Stromal cell of bone marrow (primary cell): ENCODE measurements at places on chromosomes 6 and 20.

- DNase-seq, result peak; percentile 77
Observed at GRCh38 chr6:33320315-33321181, 3.0 kb upstream of the ZBTB22 start.

DNA sequence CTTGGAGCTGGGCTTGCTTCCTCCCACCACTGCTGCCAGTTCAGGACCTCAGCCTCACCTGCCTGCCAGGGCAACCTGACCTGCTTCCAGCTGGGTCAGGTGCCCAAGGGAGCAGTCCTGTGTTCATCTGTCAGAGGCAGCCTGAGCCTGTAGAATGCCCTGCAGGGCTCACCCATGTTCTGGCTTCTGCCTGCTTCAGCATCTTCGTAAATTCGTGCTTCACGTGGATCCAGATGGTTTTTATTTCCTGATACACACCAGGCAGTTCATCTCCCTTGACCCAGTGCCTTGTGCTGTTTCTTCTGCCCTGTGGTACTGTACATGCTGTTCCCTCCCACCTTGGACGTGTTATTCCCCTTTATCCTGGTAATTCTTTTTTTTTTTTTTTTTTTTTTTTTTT lies 50.2 kb downstream of the ARID1B start:
- DNase-seq, result no peak

- DNase-seq, result no peak
Observed at GRCh38 chr6:136890194-136890839, 31.8 kb upstream of the SLC35D3 start.

GRCh38 chr6:65700561-65700960 lies 6.5 kb downstream of the EYS start:
- DNase-seq, result no peak

- DNase-seq, result no peak
Observed at GRCh38 chr20:18728165-18728869, 85.3 kb upstream of the SCP2D1 start.

- no peak for DNase-seq
Observed at GRCh38 chr6:145276756-145277155, 458.6 kb downstream of the EPM2A start.

DNA sequence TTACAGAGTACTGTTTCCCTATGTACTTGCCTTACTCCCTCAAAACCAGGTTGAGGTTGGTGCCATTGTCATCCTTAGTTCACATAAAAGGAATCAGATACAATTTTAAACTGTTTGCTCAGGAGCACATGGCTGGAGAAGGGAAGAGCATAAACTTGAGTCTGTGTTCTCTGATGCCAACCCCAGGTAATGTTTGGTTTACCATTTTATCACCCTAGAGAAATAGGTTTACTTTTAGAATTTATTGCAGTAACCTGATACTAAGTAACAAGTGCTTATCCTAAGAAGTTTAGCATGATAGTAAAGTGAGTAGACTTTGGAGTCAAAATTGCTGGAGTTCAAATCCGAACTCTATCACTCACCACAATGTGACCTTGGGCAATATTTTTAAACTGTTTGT lies 86.3 kb downstream of the RFPL4B start:
- DNase-seq, result no peak

DNA sequence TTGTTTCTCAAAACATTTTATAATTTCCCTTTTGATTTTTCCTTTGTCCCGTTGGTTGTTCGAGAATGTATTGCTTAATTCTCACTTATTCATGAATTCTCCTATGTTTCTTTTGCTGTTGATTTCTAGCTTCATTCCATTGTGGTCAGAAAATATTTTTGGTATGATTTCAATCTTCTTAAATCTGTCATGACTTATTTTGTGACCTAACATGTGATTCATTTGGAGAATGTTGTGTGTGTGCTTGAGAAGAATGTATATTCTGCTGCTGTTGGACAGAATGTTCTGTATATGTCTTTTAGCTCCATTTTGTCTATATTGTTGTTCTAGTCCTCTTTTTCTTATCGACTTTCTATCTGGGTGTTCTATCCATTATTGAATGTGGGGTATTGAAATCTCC lies 286.2 kb upstream of the RNF217 start:
- peak; percentile 40 for DNase-seq

- peak; percentile 70 for DNase-seq
Observed at GRCh38 chr6:108592371-108593337, 31.9 kb downstream of the FOXO3 start.

DNA sequence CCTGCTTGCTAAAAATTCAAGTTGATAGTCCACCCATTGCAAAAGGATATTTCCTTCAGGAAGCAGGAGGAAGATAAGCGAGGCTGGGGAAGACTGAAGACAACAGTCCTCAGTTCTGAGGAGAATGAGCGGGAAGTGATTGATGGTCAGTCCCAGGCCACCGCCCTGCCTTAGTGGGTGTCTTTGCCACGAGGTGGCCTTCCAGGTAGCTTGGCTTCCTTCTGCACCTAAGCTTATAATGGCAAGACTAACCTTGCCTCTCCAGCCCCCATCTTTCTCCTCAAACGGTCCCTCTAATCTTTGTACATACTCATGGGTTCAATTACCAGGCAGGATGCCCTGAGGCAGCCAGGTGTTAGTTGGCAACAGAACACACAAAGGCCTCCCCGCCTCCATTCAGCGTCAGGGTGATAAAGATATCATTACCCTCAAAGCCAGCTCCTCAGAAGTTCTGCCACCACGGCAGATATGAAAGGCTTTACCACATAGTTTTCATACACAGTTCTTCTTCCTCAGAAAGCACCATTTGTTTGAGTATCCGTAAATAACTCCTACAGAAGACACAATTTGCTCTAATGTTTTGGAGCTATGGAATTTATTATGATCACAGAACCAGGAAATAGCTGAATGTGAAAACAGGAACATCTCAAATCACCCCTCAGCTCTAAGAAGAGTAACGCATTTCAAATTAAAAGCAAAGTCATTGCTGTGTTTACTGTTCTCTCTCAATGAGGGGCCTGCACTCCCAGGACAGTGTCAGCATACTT lies 249.4 kb downstream of the ATXN1 start:
- DNase-seq, result no peak

GRCh38 chr6:41967312-41968287 lies 26.0 kb upstream of the CCND3 start:
- DNase-seq, result no peak

DNA sequence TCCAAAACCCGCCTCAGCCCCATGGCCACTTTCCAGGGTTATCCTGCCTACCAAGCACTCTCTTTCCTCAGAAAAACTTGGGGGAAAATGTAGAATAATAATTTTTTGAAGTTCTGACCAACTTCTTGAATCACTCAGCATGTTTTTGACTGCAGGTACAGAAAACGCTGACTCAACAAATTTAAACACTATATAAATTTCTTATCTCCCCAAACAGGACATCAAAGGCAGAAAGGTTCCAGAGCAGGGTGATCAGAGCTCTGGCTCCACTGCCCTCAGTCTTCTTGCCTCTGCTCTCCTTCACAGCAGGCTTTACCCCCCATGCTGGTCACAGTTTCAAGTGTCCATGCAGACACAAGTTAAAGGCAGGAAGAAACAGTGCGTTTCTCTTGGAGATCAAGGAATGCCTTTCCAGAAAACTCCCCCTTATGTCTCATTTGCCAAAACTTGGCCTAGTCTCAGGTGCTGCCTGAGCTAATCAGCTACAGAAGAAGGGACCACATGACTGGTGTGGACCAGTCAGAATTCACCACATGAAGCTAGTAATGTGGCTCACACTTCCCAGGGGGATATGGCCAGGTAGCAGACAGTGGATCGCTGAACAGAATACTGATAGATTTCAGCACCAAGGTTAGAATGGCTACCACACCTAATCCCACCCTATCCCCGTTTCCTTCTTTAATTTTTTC lies 24.4 kb upstream of the SLC17A3 start:
- DNase-seq, result no peak

DNA sequence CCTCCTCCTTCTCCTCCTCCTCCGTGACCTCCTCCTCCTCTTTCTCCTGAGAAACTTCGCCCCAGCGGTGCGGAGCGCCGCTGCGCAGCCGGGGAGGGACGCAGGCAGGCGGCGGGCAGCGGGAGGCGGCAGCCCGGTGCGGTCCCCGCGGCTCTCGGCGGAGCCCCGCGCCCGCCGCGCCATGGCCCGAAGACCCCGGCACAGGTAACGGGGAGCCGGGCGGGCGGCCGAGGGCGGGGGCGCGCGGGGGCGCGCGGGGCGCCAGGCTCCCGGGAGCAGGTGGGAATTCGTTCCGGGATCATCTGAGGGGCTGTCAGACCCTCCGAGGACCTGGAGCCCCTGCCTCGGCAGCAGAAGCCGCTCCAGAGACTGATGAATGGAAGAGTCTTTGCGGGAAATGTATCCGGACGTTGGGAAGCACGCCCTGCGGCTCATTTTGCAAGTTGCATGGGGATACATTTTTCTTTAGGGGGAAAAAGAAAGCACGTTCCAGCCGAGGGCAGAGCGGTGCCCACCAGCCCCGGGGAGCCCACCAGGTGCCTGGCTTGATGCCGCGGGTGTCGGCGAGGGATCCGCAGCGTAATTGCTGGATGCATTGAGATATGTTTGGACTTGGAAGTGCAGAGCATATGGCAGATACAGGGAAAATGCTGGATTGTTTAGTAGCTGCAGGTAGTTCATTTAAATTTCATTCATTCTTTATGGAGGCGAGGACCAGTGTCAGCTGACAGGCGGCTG lies 394 bp downstream of the MYB start:
- DNase-seq, result no peak

DNA sequence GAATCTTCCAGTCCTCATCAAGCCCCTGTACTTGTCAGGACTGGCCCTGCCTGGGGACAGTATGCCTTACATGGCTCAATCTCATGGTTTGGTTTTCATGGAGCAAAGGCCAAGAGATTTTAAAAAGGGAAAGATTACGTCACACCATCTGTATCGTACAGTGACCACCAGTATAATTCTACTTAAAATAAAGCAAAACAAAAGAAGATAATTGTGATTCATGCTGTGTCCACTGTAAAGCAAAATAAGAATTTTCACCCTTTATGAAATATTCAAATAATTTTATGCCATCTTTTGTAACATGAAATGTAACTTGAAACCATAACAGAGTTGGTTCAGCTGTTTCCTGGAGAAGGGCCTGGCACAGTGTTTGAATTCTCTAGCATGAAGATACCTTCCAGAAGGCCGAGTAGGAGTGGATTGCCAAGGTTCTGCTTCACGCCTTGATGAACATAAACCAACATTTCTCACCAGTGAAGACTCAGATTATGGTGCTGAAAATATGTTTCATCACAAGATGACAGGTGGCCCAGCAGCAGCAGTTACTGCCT lies 486.5 kb downstream of the RFPL4B start:
- no peak for DNase-seq

DNA sequence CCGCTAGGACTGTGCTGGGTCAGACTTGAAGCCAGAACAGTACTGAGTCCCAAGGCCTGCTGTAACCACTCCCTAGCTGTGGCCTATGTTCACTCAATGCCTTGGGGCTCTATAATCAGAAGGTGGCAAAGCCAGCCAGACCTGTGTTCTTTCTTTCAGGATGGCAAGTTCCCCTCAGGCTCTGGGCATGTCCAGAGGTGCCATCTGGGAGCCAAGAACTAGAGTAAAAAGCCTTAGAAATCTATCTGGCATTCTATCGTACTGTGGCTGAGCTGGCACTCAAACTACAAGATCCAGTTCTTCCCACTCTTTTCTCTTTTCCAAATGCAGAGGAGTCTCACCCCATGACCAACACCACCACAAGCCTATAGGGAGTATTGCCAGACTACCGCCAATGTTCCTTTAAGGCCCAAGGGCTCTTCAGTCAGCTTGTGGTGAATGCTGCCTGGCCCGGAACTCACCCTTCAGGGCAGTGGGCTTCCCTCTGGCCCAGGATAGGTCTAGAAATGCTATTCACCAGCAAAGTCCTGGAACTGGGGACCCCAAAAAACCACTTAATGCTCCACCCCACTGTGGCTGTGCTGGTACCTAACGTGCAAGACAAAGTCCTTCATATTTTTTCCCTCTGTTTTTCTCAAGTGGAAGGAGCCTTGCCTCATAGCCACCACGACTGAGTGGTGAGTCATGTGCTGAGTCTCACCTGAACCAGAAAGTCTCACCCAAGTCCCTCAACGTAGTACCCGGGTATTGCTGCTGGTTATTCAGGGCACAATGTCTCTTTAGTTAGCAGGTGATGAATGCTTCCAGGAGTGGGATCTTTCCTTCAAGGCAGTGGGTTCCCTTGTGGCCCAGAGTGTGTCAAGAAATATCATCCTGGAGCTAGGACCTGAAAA lies 8.6 kb upstream of the SIRPB2 start:
- no peak for DNase-seq

- DNase-seq, result no peak
Observed at GRCh38 chr6:109896341-109896740, 81.8 kb upstream of the GPR6 start.

GRCh38 chr6:118770112-118770788 lies 118.9 kb upstream of the CEP85L start:
- no peak for DNase-seq

DNA sequence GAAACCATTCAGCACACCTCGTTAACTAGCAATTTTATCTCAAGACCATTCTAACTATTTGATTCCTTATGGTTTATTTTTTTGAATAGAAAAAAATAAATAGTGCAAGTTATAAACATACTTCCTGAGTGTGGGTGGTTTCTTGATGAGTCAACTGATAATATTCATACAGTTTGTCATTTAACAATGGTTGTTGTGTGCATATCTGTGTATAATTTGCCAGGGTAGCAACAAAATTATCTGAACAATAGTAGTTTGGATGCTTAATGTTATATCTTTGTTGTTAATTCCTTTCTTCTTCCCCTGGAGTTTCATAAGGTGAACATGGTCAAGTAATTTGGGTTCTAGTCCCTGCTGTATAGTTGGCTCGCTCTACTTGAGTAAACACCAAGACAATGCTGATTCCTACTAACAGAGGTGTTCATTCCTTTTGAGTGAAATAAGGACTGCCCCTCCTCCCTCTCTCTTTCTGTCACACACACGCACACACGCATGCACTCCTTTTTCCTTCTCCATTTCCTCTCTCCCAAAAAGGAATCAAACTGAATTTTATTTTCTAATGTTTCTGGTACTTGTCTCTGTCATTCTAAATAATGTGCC lies 938.1 kb upstream of the EPHA7 start:
- no peak for DNase-seq

DNA sequence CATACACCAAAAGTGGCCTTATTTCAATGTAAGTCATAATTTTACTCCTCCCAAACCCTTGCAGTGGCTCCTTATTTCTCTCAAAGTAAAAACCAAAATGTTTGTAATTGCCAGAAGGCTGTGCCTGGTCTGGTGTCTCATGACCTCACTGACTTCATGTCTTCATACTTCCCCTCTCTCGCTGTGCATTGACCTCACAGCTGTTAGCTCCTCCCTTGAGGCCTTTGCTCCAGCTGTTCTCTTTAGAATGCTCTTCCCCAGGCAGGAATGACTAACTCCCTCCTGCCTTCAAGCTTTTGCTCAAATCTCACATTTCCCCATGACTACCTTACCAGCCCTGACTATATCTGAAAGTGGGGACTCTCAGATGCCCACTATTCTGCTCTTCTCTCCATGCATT lies 83.3 kb downstream of the MTFR2 start:
- DNase-seq, result no peak

DNA sequence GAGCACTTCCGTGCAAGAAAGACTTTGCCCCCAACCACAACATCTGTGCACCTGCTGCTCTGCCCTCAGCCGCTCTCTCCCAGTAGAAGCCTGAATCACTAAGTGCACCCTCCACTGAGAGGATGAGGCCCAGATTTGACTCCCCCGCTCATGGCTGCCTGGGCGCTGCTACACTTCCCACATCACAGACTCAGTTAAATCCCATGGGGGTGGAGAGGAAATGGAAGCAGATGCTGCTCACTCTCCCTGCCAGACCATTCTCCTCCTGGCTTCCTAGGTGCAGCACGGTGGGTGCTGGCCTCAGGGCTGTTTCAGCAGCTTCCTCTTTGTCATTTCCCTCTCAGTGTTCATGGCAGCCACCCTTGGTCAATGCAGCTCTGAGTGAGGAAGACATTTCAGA lies 4.8 kb downstream of the CST5 start:
- no peak for DNase-seq
